ENCODE measurements at places on chromosomes 3 and 15.

DNA sequence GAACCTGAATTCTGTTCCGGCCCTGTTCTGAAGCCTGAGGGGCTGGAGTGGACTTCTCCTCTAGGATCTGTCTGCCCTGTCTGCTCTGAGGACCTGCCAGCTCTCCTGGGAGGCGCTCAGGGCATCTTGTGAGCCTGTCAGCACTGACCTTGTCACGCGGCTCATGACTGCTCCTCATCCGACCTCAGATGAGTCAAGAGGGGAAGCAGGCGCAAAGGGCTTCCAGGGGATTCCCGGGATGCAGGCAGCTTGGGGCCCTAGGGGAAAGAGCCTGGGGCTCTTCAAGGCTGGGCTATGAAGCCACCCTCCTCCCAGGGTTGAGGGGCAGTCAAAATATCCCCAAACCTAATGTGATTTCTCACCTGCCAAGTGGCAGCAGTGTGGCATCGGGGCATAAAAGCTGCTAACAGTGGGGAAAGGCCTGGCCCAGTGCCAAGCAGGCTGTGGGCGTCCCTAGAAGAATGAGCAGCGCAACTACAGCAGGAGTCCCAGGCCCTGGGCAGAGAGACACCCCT, 27.6 kb upstream of the ANKDD1A start:
- peak; percentile 86 for DNase-seq

- no peak for DNase-seq
Measured at GRCh38 chr3:95338446-95338845, 1275.6 kb downstream of the NSUN3 start.

GRCh38 chr3:111669926-111670630, 74.9 kb upstream of the ZBED2 start:
- peak; percentile 67 for DNase-seq

DNA sequence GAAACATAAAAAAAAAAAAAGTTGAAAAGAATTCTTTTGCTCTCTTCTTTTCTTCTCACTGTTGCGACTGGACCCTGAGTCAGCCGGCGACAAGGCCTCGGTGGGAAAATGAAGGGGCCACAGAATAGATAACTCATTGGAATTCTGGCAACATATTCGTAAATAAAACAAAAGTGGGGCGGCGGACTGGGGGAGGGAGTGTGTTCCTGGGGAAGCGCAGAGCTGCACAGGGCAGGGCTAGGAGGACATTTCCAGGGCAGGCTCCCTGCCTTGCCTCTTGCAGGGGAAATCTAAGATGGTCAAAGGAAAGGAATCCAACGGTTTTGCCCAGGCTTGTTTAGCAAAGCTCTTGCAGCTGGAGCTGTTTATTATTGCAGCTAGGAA, 1042.8 kb upstream of the NR2F2 start:
- DNase-seq, result no peak

GRCh38 chr3:120443626-120444123, 7.1 kb downstream of the FSTL1 start:
- no peak for DNase-seq

- no peak for DNase-seq
Measured at GRCh38 chr15:39820050-39820602, 37.5 kb upstream of the FSIP1 start.

- no peak for DNase-seq
Measured at GRCh38 chr3:129004639-129005295, 3.7 kb downstream of the EFCC1 start.

GRCh38 chr3:119630128-119630879, 30.1 kb downstream of the POPDC2 start:
- DNase-seq, result no peak

Data from ACHN (cell line).